ENCODE measurements at places on chromosomes 7 and 10.

GRCh38 chr10:17216217-17216900 is 11.7 kb upstream of the VIM start:
- peak; percentile 100 for DNase-seq

GRCh38 chr7:158274996-158275395 is 312.6 kb downstream of the PTPRN2 start:
- DNase-seq: no peak

DNA sequence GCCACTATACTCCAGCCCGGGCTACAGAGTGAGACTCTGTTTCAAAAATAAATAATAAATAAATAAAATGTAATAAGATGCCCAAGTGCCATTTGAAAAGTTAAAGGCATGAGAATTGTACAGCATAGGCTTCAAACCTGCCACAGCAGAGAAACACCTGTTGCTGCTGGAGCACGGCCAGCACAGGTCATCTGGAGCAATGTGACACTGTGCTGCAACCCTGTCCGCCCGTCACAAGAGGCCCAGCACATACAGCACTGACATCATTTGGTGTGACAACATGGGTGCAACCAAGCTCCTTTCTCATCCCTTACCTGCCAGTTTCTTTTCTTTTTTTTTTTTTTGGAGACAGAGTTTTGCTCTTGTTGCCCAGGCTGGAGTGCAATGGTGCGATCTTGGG is 1.3 kb downstream of the RFC2 start:
- DNase-seq: no peak

GRCh38 chr7:1288390-1288995 is 55.8 kb downstream of the UNCX start:
- no peak for DNase-seq

DNA sequence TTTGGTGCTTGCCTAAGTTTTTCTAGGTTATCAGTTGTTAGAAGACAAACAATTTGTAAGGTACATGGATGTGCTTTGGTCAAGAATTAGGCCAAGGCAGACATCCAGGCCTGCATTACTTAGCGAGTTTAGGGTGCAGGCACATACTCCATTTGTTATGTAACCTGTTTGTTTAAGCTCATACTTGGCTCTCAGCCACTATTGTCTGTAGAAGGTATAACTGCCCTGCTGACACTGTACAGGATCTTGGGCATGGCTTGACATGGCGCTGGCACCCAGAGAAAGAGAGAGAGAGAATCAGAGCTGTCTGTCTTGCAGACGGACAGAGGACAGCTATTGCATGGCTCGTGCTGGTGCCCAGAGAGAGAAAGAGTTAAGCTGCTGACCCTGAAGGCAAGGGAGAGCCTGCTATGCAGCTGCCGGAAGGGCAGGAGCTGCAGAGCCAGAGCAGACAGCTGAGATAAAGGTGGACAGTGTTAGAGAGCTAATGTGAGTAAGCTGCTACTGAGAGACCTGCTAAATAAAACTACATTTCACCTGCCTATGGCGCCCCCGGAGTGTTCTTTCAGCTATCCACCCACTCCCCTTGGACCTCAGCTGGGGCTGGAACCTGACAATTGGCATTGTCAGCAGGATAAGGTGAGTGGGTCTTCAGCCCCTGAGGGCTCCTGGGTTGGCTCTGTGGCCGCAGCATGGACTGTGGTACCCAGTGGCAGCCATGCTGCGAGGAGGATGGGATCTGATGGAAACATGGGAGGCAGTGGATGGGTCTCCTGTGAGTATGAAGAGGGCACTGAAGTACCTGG is 120.9 kb upstream of the TMEM106B start:
- DNase-seq: no peak

Measured in Kasumi-1 (cell line).